ENCODE measurements at places on chromosomes 2 and 18. TPM values are rescaled to one million over a fixed set of nuclear protein-coding genes. Genes with fewer than 3 reads are reported as not detected.

The CFAP221 gene
- not detected for total RNA-seq

The RFTN2 gene
- total RNA-seq = 3.0 TPM

The SULT1C2 gene
- 3.7 TPM for total RNA-seq

The TYW5 gene
- 6.0 TPM for total RNA-seq

The SCTR gene
- not detected for total RNA-seq

The APLF gene
- 1.3 TPM for total RNA-seq

The VPS54 gene
- 20.9 TPM for total RNA-seq

The LHCGR gene
- not detected for total RNA-seq

The TTLL4 gene
- 25.4 TPM for total RNA-seq

The RGPD3 gene
- 0.24 TPM for total RNA-seq

The TMEM237 gene
- total RNA-seq = 3.6 TPM

The SLC5A7 gene
- not detected for total RNA-seq

The RESP18 gene
- not detected for total RNA-seq

The ALPP gene
- 0.15 TPM for total RNA-seq

The KIF1A gene
- 2.1 TPM for total RNA-seq

The SERPINB3 gene
- not detected for total RNA-seq

The SPP2 gene
- not detected for total RNA-seq

The RANBP2 gene
- 59.9 TPM for total RNA-seq

The NFATC1 gene
- total RNA-seq = 2.9 TPM

The SULT1C4 gene
- 0.46 TPM for total RNA-seq

The C2orf80 gene
- total RNA-seq = not detected

The CRACDL gene
- total RNA-seq = 14.8 TPM

The C2orf66 gene
- not detected for total RNA-seq

The RAD51AP2 gene
- not detected for total RNA-seq

The AQP12B gene
- 0.85 TPM for total RNA-seq

The RIT2 gene
- total RNA-seq = not detected

The CPLX4 gene
- total RNA-seq = not detected

The DYNAP gene
- total RNA-seq = not detected

The PLB1 gene
- total RNA-seq = 4.2 TPM

The C2orf81 gene
- 0.49 TPM for total RNA-seq

The ZBTB7C gene
- total RNA-seq = 52.1 TPM

The GALNT14 gene
- total RNA-seq = 0.31 TPM

The COL6A3 gene
- total RNA-seq = 22.6 TPM

The EHD3 gene
- 1.7 TPM for total RNA-seq

The MYO1B gene
- 62.1 TPM for total RNA-seq

The LDAH gene
- total RNA-seq = 19.5 TPM

The ERICH2 gene
- not detected for total RNA-seq

The SERPINB10 gene
- total RNA-seq = not detected

Measured in left colon (tissue), 2 donors.